ENCODE measurements at places on chromosomes 1 and 21.

GRCh38 chr1:219564109-219564508, 48.8 kb downstream of the ZC3H11B start:
- DNase-seq: no peak

GRCh38 chr1:203601716-203602309, 24.8 kb upstream of the ATP2B4 start:
- no peak for DNase-seq

DNA sequence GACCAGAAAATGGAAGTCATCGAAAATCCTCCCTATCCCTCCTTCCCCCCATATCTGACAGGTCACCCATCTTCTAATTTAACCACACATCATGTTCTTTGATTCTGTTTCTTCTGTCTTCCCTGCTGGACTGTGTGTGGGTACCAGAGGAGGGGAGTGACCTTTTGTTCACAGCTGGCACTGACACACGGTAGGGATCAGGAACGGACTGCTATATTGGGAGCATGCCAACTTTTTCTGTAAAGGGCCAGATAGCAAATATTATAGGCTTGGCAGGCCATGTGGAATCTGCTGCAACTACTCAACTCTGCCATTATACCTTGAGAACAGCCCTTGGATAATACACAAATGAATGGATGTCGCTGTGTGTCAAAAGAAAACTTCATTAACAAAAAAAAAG, 7.5 kb upstream of the TOMM20 start:
- DNase-seq: no peak

- no peak for DNase-seq
These were observed 5.0 kb downstream of the RNU1-2 start for GRCh38 chr1:16900751-16901150.

DNA sequence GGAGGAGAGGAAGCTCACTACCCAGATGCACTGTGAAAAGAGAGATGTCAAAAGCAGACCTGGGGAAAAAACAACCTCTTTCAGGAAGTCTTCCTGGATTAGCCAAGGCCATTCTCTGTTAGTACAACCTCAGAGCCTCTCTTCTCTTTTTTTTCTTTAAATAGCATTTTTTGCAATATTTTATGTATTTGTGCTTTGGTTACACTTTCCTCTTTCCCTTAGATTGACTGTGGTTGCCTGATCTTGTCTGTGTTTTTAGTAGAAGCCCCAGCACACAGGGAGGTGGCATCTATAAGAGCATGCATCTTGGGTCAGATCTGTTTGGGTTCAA, 18.8 kb downstream of the SLC26A9 start:
- DNase-seq: no peak

GRCh38 chr1:50378770-50379169, 44.5 kb downstream of the DMRTA2 start:
- no peak for DNase-seq

- no peak for DNase-seq
These were observed 265.9 kb downstream of the PRDM2 start for GRCh38 chr1:13965770-13966398.

DNA sequence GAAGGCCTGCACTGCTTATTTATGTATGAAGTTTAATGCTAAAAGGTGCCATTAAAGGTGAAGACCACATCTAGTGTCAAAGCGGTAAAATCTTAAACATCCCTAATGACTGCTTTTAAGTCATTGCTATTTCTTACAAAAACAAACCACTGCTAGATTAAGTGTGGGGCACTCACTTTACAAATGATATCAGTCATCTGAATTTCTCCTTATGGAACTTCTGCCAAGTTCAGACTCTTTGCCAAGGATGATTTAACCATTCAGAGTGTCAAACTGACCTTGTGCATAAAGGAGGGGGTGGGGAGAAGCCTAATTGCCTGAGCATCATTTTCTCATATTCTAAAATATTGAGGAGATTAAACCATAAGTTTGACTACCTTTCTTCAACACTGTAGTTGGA, 271.5 kb downstream of the TGFB2 start:
- DNase-seq: no peak

DNA sequence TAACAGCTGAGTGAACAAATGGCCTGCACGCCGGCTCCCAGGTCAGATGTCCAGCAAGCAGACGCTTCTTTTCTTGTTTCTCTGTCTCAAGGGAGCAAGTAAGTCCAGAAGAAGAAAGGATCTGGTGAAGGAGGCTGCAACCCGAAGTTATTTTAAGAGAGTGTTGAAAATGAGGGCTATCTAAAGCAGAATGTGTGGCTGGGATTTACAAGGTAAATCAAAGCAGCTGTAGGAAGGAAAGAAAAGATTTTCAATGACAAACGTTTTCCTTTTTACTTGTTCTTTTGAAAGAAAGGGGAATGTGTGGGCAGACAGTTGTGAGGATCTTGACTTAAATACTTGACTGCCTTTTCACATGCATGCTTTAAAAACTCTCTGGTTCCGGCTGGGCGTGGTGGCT, 311.5 kb downstream of the KIF26B start:
- no peak for DNase-seq

GRCh38 chr1:156712626-156713025, 7.2 kb upstream of the CRABP2 start:
- DNase-seq: no peak

DNA sequence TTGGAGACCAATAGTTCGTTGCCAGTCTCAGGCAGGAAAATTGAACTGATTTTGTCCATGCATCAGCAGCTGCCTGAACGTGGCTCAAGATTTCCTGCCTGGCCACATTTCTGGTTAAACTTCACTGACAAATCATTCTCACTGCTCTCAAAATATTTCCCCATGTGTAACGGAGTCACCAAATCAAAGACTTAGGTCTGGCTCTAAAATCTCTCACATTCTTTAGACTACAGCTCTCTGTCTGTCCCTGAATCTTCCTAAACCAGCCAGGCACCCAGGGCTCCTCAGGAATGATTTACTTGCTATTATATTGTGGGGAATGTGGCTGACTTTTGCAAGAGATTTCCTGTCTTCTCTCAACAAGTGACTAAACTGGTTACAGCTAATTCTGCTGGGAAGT, 49.2 kb upstream of the GJA8 start:
- no peak for DNase-seq

DNA sequence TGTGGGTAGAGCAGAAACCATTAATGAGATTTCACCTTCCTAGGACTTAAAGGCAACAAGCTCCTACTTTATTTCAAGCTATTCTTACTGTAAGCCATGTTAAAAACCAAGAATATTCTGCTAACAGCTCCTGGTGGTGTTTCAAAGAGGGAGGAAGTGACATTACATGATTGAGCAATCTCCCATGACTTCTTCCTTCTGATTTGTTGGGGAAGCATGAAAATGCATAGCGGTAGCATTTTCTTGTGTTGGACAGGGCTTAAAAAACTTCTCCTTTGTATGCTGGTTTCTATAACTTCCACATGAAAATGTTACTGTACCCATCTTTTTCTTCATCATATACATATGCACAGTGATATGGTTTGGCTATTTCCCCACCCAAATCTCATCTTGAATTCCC, 297.0 kb upstream of the SNX7 start:
- no peak for DNase-seq

DNA sequence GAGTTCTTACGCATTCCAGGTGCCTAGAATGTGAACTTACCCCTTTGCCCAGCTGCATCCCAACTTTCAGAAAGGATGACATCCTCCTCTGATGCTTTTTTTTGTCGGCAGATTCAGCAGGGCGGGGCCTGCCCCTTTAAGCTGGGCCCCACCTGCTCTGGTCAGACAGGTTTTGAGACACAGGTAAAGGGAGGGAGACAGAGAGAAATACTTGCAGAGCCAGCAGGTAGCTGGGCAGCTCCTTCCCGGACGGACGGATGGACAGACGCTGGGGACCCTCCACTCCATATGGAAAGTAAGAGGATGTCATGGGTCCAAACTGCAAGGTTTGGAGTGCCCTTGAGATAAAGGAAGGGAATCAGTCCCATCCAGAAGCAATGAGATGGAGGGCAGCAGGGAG, at the start of gene TMEM79:
TSS of gene TMEM79 (plus strand) at position 214 of the 400 bp plus-strand sequence. CDS start 902 bp downstream, outside the sequence.
- no peak for DNase-seq

- no peak for DNase-seq
These were observed 88.2 kb upstream of the ABCD3 start for GRCh38 chr1:94329986-94330385.

DNA sequence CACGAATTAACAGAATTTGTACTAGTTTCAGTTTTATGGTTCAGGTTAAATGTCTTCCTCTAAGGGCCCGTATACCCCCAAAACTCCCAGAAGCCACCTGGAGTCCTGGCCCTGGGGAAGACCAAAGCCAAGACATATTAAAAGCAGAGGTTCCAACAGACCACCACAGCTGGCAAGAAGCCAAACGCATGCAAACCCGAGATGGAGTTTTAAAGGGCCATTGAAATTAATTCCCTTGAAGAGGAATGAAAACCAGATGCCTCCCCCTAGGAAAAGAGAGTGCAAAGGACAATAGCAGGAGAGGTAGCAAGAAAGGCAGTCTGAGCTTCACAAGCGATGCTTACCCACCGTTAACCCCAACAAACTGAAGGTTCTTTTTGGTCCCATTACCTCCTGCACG, 48.1 kb downstream of the KANK4 start:
- no peak for DNase-seq

GRCh38 chr21:46066591-46067331, 31.2 kb upstream of the COL6A2 start:
- no peak for DNase-seq

DNA sequence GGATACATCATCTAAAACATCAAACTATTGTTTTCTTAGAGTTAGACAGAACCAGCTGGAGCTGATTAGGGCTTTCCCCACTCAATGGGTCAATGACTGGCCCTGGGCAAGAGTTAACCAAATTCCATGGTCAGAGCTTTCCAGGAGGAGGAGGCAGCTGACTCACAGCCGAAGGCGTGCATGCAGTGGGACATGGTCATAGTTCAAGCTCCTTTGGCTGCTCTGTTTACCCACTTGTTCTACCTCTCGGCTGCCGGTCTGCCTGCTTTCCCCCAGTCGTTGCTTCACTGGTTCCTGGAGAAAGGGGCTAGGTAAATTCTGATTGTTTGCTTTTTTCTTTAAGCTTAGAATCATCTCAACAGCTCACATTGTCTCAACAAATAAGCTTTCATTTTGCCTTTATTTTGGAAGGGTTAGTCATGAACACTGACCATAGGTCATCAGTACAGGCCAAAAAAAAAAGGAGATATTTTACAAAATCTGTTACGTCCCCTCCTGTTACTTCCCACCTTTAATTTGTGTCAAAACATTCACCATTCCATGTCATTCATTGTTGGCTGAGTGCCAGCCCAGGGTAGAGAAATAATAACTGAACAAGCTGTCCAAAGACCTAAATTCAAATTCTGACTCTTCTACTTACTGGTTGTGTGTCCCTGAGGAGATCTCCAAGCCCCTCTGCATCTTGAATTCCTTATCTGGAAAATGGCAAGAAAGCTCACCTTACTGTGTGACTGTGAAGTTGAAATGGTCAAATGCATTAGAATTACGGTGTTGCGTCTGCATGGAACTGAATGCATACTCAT, 12.0 kb downstream of the MAB21L3 start:
- no peak for DNase-seq

DNA sequence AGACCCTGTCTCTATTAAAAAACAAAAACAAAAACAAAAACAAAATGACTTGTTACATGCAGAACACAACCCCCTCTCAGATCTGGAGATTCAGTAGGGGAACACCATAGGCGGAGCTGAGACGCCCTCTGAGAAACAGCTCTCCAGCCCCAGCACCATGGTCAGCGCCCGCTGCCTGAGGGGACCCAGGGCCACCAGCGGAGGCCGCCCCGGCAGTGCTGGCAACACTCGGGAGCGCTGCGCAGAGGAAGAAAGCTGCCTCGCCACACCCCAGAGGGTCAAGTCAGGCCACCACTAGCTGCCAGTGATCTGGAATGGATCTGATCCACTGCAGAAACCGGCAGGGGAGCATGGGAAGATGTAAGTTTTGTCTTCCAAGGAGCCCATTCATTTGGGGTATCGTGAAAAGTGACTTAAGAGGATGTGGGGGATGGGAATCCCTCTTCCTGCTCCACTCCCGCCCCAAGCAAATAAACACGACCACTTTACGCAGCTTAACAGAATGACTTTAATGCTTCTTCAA, 3.1 kb downstream of the ACTA1 start:
- DNase-seq: no peak

- DNase-seq: no peak
These were observed 42.4 kb downstream of the RWDD3 start for GRCh38 chr1:95276429-95276828.

- no peak for DNase-seq
These were observed 26.4 kb upstream of the LAMC1 start for GRCh38 chr1:182996816-182997215.

DNA sequence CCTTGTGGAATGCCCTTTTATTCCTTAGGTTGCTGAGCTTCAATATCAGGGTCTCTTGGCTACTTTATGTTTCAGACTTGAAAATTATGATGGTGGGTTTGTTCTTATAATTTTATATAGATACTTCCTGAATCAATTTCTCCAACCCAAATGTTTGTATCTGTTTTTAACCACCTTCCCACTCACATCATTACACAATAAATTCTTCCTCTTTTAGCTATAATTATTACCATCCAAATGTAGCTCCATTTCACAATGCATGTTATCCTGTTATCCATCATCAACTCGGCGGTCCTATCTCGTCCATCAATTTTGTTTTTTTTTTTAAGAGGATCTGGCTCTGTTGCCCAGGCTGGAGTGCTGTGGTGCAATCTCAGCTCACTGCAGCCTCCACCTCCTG, 357.6 kb upstream of the ZP4 start:
- no peak for DNase-seq

GRCh38 chr1:3360646-3361257, 93.7 kb upstream of the ARHGEF16 start:
- DNase-seq: no peak

DNA sequence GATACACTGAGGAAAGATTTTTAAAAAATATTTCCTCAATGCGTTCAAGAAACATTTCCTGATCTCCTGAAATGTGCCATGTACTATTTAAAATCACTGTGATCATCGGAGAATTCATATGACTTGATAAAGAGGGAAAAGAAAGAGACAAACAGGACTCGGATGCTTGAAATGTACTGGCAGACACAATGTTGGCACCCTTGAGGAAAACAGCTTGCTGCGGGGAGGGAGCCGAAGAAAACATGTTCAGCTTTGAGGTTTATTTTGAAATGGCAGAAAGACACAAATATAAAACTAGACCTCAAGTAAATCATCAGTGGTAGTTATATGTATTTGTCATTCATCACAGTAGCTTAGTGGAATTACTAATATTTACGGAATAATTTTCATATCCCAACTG, 100.9 kb upstream of the BRINP3 start:
- DNase-seq: no peak

- DNase-seq: no peak
These were observed 18.0 kb upstream of the YTHDF2 start for GRCh38 chr1:28718586-28719331.

- no peak for DNase-seq
These were observed 374 bp downstream of the MAB21L3 start for GRCh38 chr1:116111524-116112021.

- DNase-seq: no peak
These were observed 48.2 kb upstream of the TNFSF4 start for GRCh38 chr1:173255214-173255813.

DNA sequence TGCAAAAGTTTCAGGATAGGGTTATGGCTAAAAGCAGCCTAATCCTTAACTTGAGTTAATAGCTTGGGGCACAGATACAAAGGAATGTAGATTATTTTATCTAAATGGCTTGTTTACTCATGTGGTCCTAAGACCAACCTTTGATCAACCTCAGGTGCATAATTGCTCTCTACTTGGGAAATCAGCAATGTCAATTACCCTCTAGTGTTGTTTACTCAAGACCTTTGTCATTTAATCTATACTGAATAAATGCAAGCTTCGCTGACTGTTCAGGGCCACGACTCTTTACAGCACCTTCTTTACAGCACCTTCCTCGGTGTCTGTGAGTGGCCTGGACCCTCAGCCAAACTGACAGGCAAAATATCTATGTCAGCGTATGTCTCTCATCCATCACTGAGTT, 217.5 kb upstream of the MAP1LC3C start:
- DNase-seq: no peak
